ENCODE measurements at places on chromosomes 2 and 18. TPM values are rescaled to one million over a fixed set of nuclear protein-coding genes. Genes with fewer than 3 reads are reported as not detected.

ANKRD30B gene
- total RNA-seq, result not detected

IGFBP5 gene
- total RNA-seq, result 0.14 TPM

SEC11C gene
- total RNA-seq, result 59.0 TPM

DUSP19 gene
- 0.70 TPM for total RNA-seq

POTEF gene
- 0.03 TPM for total RNA-seq

SERPINB11 gene
- total RNA-seq, result not detected

SRBD1 gene
- 7.4 TPM for total RNA-seq

ERFE gene
- 7.8 TPM for total RNA-seq

CAPN14 gene
- total RNA-seq, result not detected

PROKR1 gene
- total RNA-seq, result not detected

CACNB4 gene
- total RNA-seq, result 0.32 TPM

RAPH1 gene
- total RNA-seq, result 6.8 TPM

CCL20 gene
- 4.3 TPM for total RNA-seq

SLC16A14 gene
- 1.4 TPM for total RNA-seq

HOXD10 gene
- 7.4 TPM for total RNA-seq

CYTIP gene
- not detected for total RNA-seq

CCDC102B gene
- 0.42 TPM for total RNA-seq

C2orf81 gene
- total RNA-seq, result 3.5 TPM

CTAGE1 gene
- not detected for total RNA-seq

MC2R gene
- total RNA-seq, result not detected

FAM124B gene
- total RNA-seq, result 0.06 TPM

All from A549 treated with RU486 at 1 μM for 4 hours (cell line).